ENCODE measurements at places on chromosomes 6 and 20.

- no peak for DNase-seq
Measured at GRCh38 chr20:60494476-60494875, 536.3 kb downstream of the CDH26 start.

GRCh38 chr6:37713529-37714119, 15.9 kb upstream of the MDGA1 start:
- no peak for DNase-seq

DNA sequence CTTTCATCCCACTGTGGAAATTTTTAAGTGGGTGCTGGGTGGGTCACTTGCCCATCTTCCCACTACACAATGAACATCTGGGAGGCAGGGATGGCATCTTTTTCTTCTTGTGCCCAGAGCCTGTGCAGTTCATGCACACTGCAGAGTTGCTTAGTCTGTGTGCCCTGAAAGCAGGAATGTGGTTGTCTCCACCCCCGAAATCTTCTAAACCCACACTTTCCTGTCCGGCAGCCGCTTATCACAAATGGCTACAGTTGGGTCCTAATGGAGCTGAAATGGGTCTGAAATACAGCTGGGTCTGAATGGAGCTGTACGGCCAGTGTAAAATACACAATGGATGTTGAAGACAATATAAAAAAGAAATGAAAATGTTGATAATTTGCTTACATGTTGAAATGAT, 112.1 kb upstream of the PMEPA1 start:
- no peak for DNase-seq

- no peak for DNase-seq
Measured at GRCh38 chr20:38131588-38132121, 33.4 kb downstream of the TGM2 start.

Measured in ureter (tissue), 1 donor.